ENCODE measurements at places on chromosomes 16 and 17.

GRCh38 chr16:64919929-64920607, 201.8 kb downstream of the CDH11 start:
- DNase-seq, result no peak

DNA sequence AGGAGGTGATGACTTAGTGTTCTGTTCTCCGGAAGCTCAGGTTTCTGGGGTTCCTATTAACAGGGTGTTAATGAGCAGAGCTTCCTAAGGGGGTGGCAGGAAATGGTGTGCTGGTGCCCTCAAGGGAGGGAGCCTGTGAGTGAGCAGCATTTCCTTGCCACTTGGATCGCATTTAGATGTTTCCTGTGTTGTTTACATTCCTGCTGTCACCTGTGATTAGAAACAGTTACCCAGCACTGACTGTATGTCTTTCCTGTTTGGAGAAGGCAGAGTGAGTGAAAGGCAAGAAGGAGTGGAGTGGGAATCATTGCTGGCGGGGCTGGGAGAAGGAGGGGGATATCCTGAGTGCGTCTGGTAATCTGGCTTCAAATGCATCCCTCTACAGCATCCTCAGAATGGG, 214.6 kb downstream of the CCDC182 start:
- no peak for DNase-seq

DNA sequence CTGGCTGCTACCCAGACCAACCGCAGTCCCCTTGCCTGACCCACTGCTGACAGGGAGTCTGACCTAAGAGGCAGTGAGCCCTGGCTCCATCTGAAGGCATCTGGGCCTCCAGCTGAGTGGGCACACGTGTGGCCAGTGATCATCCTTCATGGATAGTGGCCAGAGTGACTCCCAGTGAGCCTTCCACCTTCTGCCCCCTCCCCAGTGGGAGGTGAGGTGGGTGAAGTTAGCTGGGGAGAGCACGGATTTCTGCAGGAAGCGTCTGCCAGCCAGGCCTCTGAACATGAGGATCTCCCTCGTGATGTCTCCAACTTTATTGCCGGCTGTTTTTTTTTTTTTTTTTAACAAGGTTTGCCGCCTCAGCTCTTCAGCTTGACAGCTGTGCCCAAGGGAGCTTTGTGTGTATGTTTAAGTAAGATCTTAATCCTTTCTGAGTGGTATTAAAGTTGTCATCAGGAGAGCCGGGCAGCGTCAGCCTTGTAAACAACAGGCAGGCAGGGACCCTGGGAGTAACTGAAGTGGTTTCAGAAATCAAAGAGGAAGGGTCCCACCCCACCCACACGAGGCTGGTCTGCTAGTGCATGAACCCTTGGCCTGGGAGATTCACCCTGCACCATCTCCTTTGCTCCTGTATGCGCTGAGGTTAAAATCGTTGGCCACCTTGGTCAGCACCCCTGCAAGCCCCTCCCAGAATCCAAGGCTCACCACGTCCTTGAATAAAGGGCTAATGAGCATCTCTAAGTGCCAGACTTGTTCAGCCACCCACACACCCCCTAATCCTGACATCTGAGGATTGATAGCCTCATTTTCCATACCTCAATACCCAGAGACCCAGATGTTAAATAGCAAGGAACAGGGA, 33.3 kb downstream of the RHBDL3 start:
- DNase-seq, result no peak

DNA sequence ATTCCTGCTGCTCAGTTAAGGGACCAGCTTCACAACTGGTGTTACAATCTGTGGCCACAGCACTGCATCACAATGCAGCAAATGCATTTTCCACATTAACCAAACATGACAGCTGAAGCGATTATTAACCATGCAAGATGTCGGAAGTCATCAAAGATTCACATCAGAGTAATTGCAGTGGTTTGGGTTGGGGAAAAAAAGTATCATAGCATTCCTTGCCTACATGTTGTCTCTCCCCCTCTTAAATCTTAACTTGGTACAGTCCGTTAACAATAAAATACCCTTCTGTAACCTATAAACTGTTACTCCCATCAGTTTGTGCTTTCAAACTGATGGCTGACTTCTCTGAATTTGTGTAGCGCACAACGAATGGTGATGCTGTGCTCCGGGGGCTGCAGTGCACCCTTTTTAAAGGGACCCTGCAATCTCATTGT, 51.6 kb downstream of the NUP93 start:
- no peak for DNase-seq

DNA sequence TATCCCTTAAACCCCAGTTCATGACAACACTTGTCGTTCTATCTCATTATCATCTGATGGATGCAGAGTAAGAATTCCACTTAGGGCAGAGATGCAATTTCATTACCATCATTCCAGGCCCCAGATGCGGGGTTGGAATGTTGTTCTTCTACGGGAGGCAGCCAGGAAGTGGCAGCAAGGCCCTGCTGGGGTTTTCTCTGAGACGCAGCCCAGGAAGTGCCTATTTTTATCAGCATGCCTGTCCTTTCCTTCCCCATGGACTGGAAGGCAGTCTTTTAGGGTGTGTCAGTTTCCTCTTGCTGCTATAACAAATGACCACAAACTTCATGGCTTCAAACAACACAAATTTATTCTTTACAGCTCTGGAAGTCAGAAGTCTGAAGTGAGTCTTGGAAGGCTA, 246.6 kb upstream of the DYNLRB2 start:
- DNase-seq, result no peak

DNA sequence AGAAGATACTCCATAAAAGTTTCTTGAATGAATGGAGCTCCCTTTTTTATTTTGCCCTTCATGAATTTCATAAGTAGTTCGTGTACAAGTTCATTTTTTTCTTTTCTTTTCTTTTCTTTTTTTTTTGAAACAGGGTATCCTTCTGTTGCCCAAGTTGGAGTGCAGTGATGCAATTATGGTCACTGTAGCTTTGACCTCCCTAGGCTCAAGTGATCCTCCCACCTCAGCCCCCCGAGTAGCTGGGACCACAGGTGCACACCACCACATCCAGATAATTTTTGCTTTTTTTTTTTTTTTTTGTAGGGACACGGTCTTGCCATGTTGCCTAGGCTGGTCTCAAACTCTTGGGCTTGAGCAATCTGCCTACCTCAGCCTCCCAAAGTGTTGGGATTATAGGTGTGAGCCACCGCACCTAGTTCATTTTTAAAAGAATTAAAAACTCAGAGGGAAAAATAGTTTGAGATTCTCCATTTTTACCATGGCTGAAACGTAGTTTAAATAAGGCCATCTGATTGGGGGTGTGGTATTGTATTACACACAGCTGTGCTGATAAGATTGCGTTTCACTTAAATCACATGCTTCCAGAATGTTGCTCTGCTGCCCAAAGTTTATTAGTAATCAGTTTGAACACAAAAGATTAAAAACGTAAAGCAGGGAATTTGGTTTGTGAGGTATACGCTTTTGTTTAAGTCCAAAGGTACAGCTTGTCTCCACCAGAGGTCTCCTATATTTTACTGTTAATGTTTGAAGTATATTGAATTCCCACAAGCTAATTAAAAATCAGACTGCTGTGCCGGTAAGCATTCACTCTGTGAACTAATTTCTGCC, 154.1 kb downstream of the SOCS1 start:
- no peak for DNase-seq

GRCh38 chr16:84144209-84144858, 643 bp downstream of the HSDL1 start:
- peak; percentile 53 for DNase-seq

- no peak for DNase-seq
These were observed 9.9 kb downstream of the LRRC3C start for GRCh38 chr17:39937447-39937846.

DNA sequence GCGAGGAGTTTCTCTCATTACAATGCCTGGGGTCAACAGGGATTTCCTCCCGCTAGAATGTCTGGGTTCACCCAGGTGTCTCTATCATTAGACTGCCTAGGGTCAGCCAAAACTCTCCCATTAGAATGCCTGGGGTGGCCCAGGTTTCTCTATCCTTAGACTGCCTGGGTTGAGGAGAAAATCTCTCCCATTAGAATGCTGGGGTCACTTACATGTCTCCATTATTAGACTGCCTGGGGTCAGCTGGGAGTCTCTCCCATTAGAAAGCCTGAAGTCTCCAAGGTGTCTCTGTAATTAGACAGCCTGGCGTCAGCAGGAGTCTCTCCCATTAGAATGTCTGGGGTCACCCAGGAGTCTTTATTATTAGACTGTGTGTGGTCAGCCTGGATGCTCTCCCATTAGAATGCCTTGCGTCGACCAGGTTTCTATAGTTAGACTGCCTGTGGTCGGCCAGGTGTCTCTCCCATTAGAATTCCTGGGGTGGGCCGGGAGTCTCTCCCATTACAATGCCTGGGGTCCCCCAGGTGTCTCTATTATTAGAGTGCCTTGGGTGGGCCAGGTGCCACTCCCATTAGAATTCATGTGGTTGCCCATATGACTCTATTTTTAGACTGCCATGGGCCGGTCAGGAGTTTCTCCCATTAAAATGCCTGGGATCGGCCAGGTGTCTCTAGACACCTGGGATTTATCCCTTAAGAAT, 2272.1 kb downstream of the TP53TG3F start:
- DNase-seq, result no peak

- no peak for DNase-seq
These were observed 583 bp upstream of the COX6A2 start for GRCh38 chr16:31428638-31429247.

GRCh38 chr17:4509923-4510617, 11.4 kb downstream of the SPNS2 start:
- no peak for DNase-seq

GRCh38 chr16:15690296-15690695, 40.3 kb downstream of the NDE1 start:
- DNase-seq, result no peak

- peak; percentile 14 for DNase-seq
These were observed 39.6 kb upstream of the ADGRG1 start for GRCh38 chr16:57588831-57589230.

- DNase-seq, result no peak
These were observed 13.2 kb upstream of the MRTFB start for GRCh38 chr16:14057878-14058382.

GRCh38 chr17:17236295-17237025, 508 bp downstream of the FLCN start:
- DNase-seq, result no peak

DNA sequence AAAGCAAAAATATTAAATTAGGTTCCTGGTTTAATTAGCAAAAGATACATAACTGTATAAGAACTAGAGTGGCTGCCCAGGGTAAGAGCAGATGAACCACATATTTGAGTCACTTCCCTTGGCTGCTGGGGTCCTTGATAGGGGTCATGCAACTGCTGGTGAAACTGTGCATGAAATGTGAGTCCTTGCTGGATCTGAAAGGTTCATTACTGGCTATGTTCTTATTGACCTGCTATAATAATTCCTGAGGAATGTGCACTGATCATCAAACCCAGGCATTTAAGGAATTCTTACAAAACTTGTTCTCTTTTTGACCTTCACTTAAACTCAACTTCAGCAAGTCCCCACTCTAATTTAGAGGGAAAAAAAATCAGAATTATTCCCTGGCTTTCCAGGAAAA, 183.4 kb downstream of the ZNF18 start:
- no peak for DNase-seq

DNA sequence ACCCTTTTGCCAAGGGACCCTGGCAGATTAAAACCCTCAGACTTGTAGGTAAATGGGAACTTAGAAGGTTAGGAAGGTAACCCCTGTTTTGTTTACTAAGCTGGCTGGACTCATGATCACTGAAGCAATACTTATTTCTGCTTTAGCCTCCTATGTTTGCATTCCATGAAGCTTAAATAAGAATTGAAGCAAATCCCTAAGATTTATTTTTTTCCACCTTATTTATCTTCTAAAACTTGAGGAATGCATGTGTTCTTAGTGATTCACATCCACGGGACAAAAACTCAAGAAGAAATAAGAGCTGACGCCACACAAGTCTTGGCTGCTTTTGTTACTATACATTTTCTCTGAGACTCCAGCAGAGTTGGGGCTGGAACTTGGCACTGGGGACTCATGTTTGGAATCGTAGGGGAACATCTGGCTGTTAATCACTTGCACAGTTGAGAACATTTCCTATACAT, 35.5 kb downstream of the CLUAP1 start:
- no peak for DNase-seq

DNA sequence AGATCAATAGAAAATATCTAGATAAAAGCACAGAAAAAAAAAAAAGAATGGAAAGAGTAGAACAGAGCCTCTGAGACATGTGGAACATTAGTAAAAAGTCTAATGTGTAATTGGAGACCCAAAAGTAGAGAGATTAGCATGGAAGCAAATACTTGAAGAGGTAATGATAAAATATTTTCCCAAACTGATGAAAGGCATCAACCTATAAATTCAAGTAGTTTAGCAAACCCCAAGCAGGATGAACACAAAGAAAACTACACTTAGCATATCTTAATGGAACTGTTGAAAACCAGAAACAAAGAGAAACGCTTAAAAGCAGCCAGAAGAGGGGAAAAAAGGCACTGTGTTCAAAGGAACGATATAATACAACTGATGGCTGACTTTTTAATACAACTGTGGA, 16.4 kb downstream of the NF1 start:
- DNase-seq, result no peak

DNA sequence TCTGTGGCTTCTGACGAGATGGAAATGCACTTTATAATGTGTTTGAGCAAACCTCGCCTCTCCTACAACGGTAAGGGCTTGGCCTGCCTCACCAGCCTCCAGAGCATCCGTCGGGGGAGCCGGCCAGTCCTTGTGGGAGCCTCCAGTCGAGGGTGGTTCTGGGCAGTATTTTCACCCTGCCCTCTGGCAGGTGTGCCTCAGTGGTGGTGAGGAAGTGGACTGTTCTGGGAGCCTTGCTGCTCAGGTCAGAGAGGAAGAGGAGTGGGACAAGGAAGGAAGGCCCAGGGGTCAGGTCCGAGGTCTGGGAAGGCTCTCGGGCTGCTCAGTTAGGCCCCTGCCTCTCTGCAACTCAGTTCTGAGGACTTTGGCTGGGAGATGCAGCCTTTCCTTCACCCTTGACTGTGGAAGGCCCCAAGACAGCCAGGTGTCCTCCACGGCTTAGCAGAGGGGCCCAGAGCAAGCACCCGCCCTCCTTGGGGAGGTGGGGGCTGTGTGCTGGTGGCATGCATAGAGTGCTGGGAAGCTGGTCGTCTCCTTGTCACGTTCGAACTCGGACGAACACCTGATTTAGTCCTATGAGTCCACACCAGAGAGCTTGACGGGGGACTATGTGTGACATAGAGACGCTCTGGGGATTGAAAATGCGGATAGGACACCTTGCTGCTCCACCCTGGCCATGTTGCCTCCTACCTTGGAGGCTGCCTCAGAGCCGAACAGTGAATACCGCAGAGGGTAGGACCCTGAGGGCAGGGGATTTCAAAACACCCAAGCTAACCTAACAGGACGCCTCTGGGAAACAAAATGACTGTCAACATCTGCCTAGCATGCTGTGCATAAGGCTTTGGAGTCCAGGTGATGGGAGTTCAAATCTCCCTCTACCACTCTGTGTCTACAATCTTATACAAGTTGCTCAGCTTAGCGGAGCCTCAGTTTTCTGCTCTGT, 22.7 kb downstream of the LDHD start:
- DNase-seq, result no peak

GRCh38 chr17:30244853-30245385, 9.4 kb upstream of the SLC6A4 start:
- DNase-seq, result no peak

DNA sequence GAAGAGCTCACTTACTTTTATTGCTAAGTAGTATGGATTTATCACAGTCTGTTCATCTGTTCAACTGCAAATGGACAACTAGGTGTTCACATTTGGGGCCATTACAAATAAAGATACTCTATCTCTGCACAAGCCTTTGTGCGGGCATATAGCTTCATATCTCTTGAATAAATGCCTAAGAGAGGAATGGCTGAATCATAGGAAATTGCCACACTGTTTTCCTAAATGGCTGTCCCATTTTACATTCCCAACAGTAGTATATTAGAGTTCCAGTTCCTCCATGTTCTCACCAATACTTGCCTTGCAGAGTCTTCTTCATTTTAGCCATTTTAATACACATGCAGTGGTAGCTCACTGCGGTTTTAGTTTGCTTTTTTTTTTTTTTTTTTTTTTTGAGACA, 20.5 kb downstream of the NSMCE1 start:
- DNase-seq, result no peak

All from activated CD4-positive, alpha-beta memory T cell treated with anti-CD3 and anti-CD28 coated beads, Interleukin-2, amount 10 ng/mL, durations not matched to agents 7 days and 5 days (primary cell).